ENCODE measurements at places on chromosomes 11 and 22.

DNA sequence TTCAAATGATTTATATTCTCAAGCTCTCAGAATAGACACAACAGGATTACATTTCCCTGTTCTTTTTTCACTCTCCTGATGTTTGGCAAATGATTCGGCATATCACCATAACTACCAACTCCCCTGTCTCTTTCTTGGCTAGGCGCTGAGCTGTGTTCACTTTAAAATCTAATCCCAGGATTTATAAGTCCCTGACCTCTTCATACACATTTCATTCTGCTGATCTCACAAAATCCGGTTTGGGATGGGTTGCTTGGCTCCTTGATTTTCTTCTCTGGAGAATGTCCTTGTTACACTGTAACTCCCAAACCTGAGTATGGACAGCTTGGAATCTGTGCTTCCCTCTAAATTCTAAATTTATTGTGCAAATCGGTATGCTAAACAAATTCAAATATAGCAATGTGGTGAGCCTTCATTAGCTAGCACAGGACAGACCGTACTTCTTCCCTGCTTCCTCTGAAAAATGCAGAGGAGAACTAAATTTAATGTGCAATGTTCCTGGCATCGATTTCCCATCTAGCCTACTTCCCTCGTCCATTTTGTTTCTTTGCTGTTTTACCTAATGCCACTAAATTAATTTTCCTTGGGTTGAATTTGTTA, 858.5 kb upstream of the FAT3 start:
- H3K4me3 ChIP-seq, result no peak overlapping the region
- H3K36me3 ChIP-seq, result no peaks in the 10 kb centered on the region
- no peak for DNase-seq
- no peak overlapping the region for H3K27ac ChIP-seq
- no peaks in the 10 kb centered on the region for H3K27me3 ChIP-seq

DNA sequence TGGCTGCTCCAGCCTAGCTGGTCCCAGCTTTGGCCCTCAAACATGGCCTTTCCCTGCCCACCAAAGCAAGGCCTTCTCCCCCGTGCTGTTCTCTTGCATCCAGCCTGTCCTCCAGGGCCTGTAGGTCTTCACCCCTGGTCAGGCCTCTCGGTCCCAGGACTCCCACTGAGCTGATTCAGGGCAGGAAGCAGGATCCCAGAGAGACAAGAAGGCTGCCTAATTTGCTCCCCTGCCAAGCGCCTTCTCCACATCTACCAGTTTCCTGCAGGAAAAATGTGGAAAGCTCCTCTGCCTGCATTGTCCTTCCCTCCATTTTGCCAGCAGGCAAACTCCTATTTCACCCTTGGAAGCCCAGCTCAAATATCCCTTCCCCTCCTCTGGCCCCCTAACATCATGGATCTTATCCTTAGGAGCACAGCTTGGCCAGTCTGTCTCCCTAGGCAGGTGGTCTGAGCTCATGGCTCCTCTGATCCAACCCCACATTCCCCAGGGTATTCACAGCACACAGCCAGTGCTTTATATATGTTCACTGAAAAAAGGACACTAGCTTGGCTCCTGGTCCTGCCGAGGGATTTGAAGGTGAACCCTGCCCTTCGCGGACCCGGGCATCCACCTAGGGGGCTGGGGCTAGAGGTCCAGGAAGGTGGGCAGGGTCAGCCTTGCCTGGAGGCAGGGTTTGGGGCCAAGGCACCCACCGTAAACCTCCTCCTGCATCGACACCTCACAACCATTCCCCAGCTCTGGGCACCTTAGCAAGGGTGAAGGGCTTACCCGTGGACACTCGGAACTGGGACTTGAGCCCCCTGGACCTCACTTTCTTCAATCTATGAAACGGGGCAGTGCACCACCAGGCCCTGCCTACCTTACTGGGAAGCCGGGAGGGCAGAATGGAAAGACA, 968 bp downstream of the RHBDD3 start:
- H3K27me3 ChIP-seq, result no peaks in the 10 kb centered on the region
- DNase-seq, result no peak
- H3K4me3 ChIP-seq, result peak overlapping the region; percentile 99
- peaks cover 40% of the 10 kb centered on the region for H3K4me1 ChIP-seq

GRCh38 chr22:26169315-26170111, at the start of gene SEZ6L:
Gene SEZ6L (plus strand): TSS chr22:26169462. CDS start chr22:26169670, 208 bp downstream.
- peaks cover 92% of the 10 kb centered on the region for H3K27me3 ChIP-seq
- peaks cover 4% of the 10 kb centered on the region for H3K36me3 ChIP-seq
- H3K4me1 ChIP-seq, result peaks cover 6% of the 10 kb centered on the region

- no peaks in the 10 kb centered on the region for H3K36me3 ChIP-seq
- H3K4me3 ChIP-seq, result no peak overlapping the region
- H3K27me3 ChIP-seq, result no peaks in the 10 kb centered on the region
- H3K27ac ChIP-seq, result no peak overlapping the region
- no peak for DNase-seq
These were observed 3.2 kb upstream of the RTN4R start for GRCh38 chr22:20271114-20271994.

DNA sequence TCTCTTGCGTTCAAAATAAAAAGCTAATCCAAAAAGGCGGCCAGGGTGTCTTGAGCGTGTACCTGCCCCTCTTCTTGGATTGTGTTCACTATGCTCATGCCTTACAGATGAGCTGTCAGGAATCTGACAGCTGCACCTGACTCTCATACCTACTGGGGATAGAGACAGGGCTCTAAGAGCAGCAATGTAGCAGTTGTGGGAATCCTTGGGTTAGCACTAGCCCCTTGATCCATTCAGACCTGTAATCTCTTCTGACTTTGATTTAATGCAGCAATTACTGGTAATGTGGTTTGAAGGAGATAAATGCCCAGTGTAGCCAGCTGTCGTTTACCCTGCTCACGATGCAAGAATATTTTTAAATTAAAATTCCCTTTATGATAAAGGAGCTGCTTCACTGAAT, 145.8 kb downstream of the APOL5 start:
- no peak overlapping the region for H3K27ac ChIP-seq
- no peak for DNase-seq
- no peak overlapping the region for H3K4me3 ChIP-seq
- H3K27me3 ChIP-seq, result no peaks in the 10 kb centered on the region
- no peaks in the 10 kb centered on the region for H3K36me3 ChIP-seq

- no peaks in the 10 kb centered on the region for H3K36me3 ChIP-seq
- H3K4me3 ChIP-seq, result no peak overlapping the region
- no peak overlapping the region for H3K27ac ChIP-seq
- no peak for DNase-seq
- H3K27me3 ChIP-seq, result no peaks in the 10 kb centered on the region
These were observed 5.2 kb upstream of the MUC5AC start for GRCh38 chr11:1152316-1153104.

DNA sequence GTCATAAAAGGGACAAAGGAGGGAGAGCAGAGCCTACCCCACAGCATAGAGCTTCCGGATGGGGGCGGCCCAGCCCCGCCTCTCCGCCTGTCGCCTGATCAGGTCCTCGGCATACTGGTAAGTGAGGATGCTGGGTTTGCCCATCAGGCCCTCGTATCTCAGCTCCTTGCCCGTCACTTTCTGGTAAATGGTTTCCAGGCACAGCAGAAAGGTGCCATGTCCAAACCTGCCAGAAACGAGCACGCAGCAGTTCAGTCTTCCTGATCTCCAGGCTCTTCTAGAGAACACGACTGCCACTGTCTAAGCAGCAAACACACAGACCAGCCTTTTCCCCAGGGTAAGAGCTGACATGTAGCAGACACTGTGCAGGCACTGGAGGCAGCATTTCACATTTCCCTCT, 17.4 kb upstream of the TMEM121B start:
- H3K27ac ChIP-seq, result no peak overlapping the region
- H3K4me1 ChIP-seq, result peaks cover 6% of the 10 kb centered on the region
- DNase-seq, result no peak
- peaks cover 10% of the 10 kb centered on the region for H3K36me3 ChIP-seq

- H3K27ac ChIP-seq, result no peak overlapping the region
- H3K4me3 ChIP-seq, result no peak overlapping the region
- no peaks in the 10 kb centered on the region for H3K27me3 ChIP-seq
- H3K36me3 ChIP-seq, result peaks cover 4% of the 10 kb centered on the region
- DNase-seq, result no peak
These were observed 96.6 kb downstream of the RRAS2 start for GRCh38 chr11:14262271-14262846.

- H3K4me1 ChIP-seq, result peaks cover 12% of the 10 kb centered on the region
- peaks cover 5% of the 10 kb centered on the region for H3K36me3 ChIP-seq
- DNase-seq, result no peak
- no peak overlapping the region for H3K4me3 ChIP-seq
These were observed 96.1 kb upstream of the BID start for GRCh38 chr22:17870407-17870806.

DNA sequence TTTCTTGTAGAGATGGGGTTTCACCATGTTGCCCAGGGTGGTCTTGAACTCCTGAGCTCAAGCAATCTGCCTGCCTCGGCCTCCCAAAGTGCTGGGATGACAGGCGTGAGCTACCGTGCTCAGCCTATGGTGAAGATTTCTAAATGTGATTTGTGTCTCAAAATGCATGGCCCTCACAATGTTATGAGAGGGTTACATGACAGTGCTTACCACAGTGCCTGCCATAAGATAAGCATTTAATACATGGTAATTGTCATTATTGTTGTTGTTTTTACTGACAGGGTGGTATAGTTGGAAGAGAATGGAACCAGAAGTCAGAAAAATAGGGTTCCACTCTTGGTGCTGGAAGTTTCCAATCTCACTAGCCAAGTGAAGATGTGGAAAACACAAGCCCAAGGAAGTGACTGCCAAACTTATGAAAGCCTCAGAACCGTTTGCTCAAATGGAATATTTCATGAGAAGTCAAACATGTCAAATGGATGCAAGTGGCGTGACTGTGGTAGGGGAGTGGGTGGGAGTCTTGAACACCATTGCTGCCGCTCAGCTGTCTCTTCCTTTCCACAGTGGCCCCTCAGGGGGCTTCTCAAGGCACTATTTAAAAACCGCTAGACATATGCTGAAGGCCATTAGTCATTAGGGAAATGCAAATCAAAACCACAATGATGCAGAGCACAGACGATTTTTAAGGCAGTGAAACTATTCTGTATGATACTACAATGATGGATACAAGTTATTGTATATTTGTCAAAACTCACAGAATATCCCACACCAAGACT, 29.1 kb upstream of the LMO2 start:
- DNase-seq, result no peak
- no peaks in the 10 kb centered on the region for H3K4me1 ChIP-seq
- no peaks in the 10 kb centered on the region for H3K36me3 ChIP-seq
- no peak overlapping the region for H3K27ac ChIP-seq
- H3K27me3 ChIP-seq, result peaks cover 66% of the 10 kb centered on the region

- H3K4me1 ChIP-seq, result no peaks in the 10 kb centered on the region
- H3K4me3 ChIP-seq, result no peak overlapping the region
- no peaks in the 10 kb centered on the region for H3K36me3 ChIP-seq
- no peaks in the 10 kb centered on the region for H3K27me3 ChIP-seq
- no peak for DNase-seq
- no peak overlapping the region for H3K27ac ChIP-seq
These were observed 299.1 kb upstream of the MTNR1B start for GRCh38 chr11:92670308-92670890.

DNA sequence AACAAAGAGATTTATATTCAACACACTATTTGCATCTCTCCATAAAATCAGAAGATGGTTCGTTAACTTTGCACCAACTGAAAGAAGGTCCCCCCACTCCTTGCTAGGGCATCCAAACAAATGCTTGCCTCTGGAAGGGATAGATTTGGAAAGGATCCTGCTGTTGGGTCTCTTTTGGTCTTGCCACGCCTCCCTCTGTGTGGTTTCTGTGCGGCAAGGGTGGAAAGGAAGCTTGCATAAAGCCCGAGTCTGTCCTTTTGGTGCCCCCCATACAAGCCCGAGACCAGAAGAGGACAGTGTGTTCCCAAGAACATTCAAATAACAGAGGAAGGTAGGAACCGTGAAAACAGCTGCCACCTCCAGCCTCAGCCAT, 15.1 kb downstream of the SCGB1A1 start:
- peaks cover 19% of the 10 kb centered on the region for H3K4me1 ChIP-seq
- no peaks in the 10 kb centered on the region for H3K27me3 ChIP-seq
- no peak overlapping the region for H3K27ac ChIP-seq
- DNase-seq, result no peak

DNA sequence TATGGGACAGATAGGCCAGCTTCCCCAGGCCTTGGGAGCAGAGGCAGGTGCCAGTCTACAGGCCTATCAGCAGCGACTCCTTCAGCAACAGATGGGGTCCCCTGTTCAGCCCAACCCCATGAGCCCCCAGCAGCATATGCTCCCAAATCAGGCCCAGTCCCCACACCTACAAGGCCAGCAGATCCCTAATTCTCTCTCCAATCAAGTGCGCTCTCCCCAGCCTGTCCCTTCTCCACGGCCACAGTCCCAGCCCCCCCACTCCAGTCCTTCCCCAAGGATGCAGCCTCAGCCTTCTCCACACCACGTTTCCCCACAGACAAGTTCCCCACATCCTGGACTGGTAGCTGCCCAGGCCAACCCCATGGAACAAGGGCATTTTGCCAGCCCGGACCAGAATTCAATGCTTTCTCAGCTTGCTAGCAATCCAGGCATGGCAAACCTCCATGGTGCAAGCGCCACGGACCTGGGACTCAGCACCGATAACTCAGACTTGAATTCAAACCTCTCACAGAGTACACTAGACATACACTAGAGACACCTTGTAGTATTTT, 26.6 kb upstream of the L3MBTL2 start:
- H3K27ac ChIP-seq, result peak overlapping the region; percentile 83
- no peak for DNase-seq

GRCh38 chr11:86804951-86805350, 4.6 kb downstream of the PRSS23 start:
- H3K4me3 ChIP-seq, result no peak overlapping the region
- H3K27me3 ChIP-seq, result peaks cover 69% of the 10 kb centered on the region
- peaks cover 7% of the 10 kb centered on the region for H3K4me1 ChIP-seq
- no peak for DNase-seq
- H3K36me3 ChIP-seq, result peaks cover 2% of the 10 kb centered on the region

- peaks cover 13% of the 10 kb centered on the region for H3K27me3 ChIP-seq
- H3K36me3 ChIP-seq, result no peaks in the 10 kb centered on the region
- no peak overlapping the region for H3K4me3 ChIP-seq
These were observed 170.8 kb upstream of the BDNF start for GRCh38 chr11:27871056-27871455.

GRCh38 chr11:6742260-6742659, 29.5 kb downstream of the OR2AG2 start:
- no peak overlapping the region for H3K4me3 ChIP-seq
- peaks cover 12% of the 10 kb centered on the region for H3K36me3 ChIP-seq
- no peak overlapping the region for H3K27ac ChIP-seq
- DNase-seq, result no peak
